ENCODE measurements at places on chromosomes 7 and 10.

GRCh38 chr10:132626761-132627665 lies 89.4 kb downstream of the INPP5A start:
- DNase-seq = no peak

GRCh38 chr7:115127399-115128021 lies 205.6 kb downstream of the MDFIC start:
- DNase-seq = no peak

- DNase-seq = no peak
Measured at GRCh38 chr7:148265896-148266295, 324.7 kb upstream of the C7orf33 start.

DNA sequence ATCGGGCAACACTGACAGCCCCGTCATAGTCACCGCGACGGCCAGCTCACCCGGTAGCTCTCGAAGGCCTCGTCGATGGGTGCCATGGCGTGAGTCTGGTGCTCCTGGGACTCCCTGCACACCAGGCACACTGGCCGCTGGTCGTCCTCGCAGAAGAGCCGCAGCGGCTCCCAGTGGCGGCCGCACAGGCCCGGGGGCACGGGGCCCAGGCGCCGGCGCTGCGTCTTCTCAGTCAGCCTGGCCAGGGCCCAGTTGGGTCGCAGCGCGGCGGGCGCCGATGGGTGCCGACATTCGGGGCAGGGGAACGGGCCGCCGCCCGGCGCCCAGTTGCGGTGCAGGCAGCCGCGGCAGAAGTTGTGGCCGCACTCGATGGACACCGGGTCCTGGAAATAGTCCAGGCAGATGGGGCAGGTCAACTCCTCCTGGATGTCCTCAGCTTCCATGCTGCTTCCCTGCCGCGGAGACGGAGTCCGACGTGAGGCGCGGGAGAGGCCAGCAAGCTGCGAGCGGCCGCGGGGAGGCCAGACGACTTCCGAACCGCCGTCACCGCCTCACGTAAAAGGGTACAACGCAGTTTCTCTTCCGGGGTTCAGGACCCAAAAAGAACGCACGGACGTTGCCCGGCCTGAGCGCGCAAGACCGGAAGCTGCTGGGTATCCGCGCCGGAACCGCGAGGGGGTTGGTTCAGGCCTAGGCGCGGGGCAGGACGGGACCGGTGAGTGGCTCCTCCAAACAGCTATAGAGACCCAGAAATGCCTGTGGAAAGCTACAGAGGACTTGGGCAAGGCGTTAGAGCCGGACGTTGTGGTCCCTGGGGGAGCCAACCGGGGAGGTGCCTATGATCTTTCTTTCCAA lies at the start of gene TRIM4:
Gene TRIM4 (minus strand): TSS at position 572 of the 855 bp plus-strand sequence. CDS start 129 bp downstream, at position 443.
- peak; percentile 91 for DNase-seq

DNA sequence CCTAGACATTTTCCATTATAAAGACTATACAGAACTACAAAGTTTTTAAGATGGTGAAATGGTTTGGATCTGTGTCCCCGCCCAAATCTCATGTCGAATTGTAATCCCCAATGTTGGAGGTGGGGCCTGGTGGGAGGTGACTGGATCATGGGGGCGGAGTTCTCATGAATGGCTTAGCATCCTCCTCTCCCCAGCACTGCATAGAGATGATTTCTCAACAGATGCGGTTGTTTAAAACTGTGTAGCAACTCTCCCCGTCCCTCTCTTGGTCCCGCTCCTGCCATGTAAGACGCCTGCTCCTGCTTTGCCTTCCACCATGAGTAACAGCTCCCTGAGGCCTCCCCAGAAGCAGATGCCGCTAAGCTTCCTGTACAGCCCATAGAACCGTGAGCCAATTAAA lies 1.6 kb downstream of the FAM133B start:
- DNase-seq = peak; percentile 12

- no peak for DNase-seq
Measured at GRCh38 chr7:151167197-151167961, at the start of gene GBX1. GBX1 (minus strand) TSS chr7:151167694; CDS start chr7:151167548, 146 bp downstream.

- DNase-seq = no peak
Measured at GRCh38 chr10:125727436-125727835, 7.9 kb downstream of the EDRF1 start.

- no peak for DNase-seq
Measured at GRCh38 chr7:158447151-158447505, 140.5 kb downstream of the PTPRN2 start.

DNA sequence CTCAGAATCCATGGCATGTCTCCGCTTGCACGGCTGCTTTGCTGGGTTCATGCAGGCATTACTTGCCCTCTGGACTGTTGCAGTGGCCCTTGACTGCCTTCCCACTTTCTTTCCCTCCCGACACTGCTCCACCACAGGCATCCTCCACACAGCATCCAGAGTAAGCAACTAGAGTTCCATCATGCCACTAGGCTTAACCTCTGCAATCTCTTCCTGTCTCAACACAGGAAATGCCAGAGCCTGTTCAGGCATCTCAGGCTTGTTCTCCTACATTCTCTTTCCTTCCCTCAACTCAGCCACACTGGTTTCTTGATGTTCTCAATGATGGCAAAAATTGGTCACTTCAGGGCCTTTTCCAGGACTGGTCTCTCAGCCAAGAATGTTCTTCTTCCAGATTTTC lies 284.5 kb upstream of the KLF6 start:
- no peak for DNase-seq

DNA sequence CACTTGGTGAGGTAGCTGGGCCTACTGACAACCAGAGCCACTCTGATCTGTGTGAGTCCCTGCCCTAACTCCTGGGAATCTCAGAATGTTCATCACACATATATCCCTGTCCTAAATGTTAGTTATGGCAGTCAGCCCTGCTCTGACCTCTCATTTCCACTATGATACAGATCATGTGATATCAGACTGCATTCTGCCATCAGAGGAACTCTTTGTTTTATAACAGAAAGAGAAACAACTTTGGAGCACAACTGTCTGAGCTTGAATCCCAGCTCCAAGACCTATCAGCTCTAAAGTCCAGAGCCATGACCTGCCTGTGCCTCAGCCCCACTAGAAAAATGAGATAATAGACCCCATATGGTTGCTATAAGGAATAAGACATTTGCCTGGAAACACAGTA lies 54.6 kb upstream of the ABCB4 start:
- no peak for DNase-seq

GRCh38 chr10:17984056-17984455 lies 32.3 kb downstream of the SLC39A12 start:
- DNase-seq = no peak

GRCh38 chr7:140596519-140597427 lies 43.8 kb downstream of the DENND2A start:
- DNase-seq = no peak

Data from stimulated activated CD8-positive, alpha-beta memory T cell treated with anti-CD3 and anti-CD28 coated beads, Interleukin-15, amount 100 ng/mL, for 48 hours (primary cell).